ENCODE measurements at places on chromosomes 7 and 10.

DNA sequence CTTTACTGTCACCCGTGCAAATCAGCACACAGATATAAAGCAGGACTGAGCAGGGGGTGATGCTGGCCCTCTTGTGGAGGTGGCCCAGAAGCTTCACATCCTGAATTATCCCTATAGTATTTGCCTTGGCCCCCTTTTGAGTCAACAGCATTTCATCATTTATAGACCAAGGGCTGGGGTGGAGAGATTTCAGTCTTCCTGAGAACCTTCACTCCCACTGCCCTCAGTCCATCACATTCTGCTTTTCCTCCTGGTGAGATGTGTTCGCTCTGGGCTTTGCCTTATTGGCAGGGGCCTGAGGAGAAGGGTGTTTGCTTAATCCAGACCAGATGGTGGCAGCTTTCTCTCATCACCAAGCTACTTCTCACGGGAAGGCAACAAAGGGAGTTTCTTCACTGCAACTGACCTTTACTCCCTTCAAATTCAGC lies 47.7 kb downstream of the NOC3L start:
- no peak for DNase-seq

- DNase-seq, result no peak
Measured at GRCh38 chr7:84073186-84073875, 121.3 kb downstream of the SEMA3A start.

GRCh38 chr10:4121502-4122380 lies 336.7 kb upstream of the KLF6 start:
- DNase-seq, result no peak

DNA sequence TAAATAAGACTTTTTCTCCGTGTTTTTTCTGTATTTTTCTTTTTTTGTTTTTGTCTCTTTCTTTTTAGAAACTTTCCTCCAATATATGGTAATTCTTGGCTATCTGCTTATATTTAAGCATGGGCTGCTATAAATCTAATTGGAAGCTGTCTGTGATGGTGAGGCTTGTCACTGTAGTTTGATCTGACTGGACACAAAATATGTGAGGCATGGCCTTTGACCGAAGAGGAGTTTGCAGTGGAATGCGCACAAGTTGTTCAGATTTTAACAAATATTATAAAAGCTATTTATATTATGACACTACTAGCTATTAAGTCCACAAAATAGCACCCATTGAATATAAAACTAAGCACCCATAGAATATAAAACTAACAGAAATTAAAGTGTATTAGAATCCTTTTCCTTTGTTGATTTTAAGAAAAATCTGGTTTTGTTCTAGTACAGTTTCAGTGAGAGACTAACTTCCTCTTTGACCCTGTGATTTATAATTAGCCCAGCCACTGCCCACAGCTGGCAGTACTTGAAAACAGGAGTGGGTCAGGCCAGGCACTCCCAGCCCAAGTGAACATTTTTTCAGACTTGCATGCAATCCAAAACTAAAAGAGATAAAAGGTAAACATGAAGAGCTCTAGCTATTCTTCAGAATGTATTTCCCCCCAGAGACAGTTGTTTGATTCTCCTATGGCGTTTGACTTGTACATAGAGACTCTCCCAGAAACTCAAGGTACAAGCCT lies 69.9 kb upstream of the FGL2 start:
- peak; percentile 23 for DNase-seq

DNA sequence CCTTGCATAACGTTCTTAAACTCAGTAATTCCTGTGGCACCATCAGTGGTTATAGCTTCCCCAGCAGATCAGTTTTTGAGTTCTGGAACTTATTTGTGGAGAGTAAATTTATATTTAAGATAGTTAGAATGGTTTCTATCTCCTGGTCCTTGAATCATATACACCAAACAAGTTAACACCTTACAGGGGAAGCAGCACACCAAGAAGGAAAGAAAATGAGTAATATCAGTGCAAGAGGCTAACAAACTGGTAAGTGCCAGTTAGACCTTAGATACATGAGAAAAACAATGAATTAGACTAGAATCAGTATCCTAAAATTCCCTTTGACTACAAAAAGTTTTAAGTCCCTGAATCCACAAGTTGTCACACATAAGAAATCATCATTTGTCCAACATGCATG lies 54.2 kb downstream of the ABI1 start:
- DNase-seq, result no peak

DNA sequence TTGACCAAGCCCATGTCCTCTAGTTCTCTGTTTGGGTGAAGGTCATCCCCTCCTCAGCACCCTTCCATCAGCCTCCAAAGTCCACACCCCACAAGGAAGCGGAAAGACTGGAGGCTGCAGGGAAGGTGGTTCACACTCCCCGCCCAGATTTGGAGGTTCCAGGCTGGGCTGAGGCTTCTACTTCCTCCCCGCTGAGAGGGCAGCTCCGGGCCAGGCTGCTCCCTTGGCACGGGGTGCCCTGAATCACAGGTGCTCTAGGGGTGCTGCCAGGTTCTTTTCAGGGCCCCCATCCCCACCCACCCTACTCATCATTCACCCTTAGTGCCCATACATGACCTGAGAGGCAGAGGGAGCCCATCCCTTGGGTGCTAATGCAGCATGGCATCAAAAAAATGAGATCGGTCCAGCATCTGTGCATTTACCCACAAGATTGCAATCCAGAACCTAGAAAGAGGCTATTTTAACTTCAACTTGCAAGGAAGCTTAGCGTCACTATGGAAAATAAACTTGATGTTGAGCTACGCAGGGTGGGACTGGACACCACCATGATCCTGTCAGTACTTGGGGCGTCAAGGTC lies 47.3 kb upstream of the ZMIZ1 start:
- no peak for DNase-seq

- no peak for DNase-seq
Measured at GRCh38 chr7:52726986-52727385, 308.4 kb upstream of the POM121L12 start.

GRCh38 chr10:127299956-127300689 lies 103.7 kb upstream of the INSYN2A start:
- no peak for DNase-seq

DNA sequence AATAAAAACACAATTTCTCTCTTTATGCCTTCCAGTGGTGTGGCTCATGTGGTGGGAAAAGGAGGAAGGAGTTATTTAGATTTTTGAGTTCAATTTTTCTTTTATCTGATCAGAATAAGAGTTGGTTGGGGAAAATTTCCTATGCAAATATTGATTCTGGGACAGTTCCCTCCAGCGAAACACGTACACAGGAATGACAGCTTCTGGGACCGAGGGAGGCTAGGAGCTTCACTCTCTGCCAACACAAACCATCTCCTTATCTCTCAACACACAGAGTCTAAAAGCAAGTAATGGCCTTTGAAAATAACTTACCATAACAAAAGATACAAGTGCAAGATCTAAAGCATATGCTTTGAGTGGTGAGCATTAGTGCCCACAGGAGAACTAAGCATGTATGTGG lies 122.7 kb downstream of the RAPGEF5 start:
- no peak for DNase-seq

- no peak for DNase-seq
Measured at GRCh38 chr10:101263150-101263752, 34.0 kb upstream of the LBX1 start.

GRCh38 chr10:3532644-3533043 lies 252.4 kb downstream of the KLF6 start:
- DNase-seq, result no peak

GRCh38 chr7:123647106-123647730 lies 8.4 kb upstream of the LMOD2 start:
- DNase-seq, result no peak

Data from GM12892 (cell line).